HAP-1 (cell line): ENCODE measurements at places on chromosomes 13 and 19.
A peak's percentile ranks its signal among the peaks of the same experiment; 100 is the strongest.

DNA sequence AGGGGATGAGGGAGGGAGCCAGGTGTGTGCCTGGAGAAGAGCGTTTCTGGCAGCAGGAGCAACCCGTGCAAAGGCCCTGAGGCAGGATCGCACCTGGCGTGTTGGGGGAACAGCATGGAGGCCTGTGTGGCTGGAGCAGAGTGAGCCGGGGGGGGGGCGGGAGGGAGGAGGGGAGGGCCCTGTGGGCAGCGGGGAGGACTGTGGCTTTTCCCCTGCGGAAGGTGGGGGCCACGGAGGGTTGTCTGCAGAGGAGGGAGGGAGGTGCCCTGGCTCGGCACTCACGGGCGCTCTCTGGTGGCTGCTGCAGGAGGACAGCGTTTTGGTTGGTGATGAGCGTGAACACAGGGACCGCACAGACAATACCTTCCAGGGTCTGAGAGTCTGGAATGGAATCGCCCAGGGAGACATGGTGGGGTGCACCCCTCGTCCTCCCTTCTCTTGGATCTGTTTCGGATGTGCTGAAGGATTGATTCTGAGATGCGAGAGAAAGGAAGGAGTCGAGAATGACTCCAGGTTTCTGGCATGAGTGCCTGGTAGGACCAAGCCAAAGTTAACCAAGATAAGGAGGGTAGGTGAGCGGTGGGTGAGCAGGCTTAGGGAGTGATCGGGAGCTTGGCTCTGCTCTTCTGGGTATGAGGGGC, 6.5 kb downstream of the RAB11B start:
- DNase-seq: peak; percentile 93

GRCh38 chr19:16579381-16579780, 7.2 kb upstream of the SLC35E1 start:
- no peak for DNase-seq

GRCh38 chr19:2049741-2050348, 1.2 kb downstream of the MKNK2 start:
- DNase-seq: peak; percentile 67

DNA sequence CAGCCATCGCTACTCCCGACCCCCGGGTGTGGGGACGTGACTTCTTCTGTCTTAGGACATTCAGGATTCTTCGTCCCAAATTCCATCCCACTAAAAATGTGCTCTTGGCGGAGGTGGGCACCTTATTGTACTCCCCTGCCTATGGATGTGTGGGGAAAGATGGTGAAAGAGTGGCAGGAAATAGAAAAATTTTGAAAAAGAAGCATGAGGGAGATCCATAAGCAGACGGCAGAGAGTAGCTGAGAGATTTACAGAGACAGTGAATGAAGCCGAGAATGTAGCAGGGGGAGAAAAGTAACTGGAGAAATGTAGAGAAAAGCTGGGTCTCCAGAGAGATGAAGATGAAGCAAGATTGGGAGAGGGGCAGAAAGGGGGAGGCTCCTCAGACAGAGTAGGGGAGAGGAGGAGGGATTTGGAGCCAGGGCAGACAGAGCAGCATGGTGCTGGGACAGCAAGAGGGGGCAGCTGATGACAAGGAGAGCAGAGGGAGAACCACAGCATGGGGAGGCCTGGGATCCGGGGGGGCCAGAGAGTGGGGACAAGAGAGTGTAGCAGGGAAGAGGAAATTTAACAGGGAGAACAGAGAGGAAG, 843 bp downstream of the ZNF610 start:
- no peak for DNase-seq

GRCh38 chr13:42412812-42413483, 141.0 kb downstream of the AKAP11 start:
- no peak for DNase-seq

DNA sequence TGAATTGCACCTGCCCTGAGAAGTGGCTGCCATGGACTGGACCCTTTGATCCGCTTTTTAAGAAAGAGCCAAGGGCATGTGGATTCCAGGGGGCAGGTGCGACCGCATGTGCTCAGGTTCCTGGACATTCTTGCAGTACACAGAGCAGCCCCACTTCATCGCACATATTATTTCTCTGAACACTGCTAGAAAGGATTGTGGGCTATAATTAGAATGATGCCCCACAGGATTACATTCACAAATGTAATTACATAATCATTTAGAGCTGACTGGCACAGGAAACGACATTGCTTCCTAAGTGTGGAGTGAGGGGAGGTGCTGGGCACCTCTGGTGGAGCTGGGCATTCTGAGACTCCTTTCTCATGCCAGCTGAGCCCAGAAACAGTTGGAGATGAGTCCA, 37.5 kb upstream of the VSTM2B start:
- no peak for DNase-seq

- no peak for DNase-seq
Observed at GRCh38 chr13:112111239-112111857, 44.4 kb downstream of the SOX1 start.

GRCh38 chr13:27482983-27483382, 32.6 kb upstream of the MTIF3 start:
- DNase-seq: no peak

DNA sequence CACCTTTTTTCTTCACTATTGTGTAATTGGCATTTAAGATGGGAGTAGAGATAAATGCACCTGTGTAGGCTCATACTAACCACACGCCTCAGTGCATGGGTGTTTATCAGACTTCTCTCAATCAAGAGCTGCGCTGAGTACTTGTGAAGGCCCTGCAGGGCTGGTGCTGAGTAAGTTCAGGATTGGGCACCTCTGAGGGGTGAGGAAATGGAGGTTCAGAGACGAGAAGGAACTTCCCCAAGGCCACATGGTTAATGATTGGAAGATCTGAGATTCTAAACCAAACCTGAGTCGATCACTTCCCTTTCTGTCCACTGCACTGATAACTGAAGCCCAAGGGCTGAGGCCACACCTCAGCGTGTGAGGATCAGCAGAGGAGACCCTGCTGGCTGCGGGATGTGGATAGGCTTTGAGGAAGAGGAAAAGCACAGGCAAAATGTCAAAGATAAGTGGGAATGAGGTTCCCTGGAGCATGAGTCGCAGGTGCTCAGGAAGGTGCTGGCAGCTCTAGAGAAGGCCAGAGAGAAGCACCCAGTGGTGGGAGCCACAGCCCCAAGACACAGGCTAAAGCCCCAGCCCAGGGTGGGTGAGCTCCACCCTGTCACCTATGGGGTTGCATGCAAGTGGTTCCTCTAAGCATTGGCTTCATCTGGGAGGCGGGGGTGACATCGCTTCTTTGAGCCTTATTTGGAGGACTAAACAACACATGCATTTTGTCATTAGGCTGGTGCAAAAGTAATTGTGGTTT, 32.3 kb upstream of the GJB6 start:
- no peak for DNase-seq

- DNase-seq: no peak
Observed at GRCh38 chr19:48757741-48758144, 2.4 kb downstream of the FGF21 start.

- DNase-seq: no peak
Observed at GRCh38 chr13:19182536-19182935, 912 bp upstream of the TUBA3C start.

- no peak for DNase-seq
Observed at GRCh38 chr13:110610955-110611595, 4.3 kb upstream of the NAXD start.

GRCh38 chr13:32087955-32088747, 56.6 kb downstream of the FRY start:
- DNase-seq: no peak

DNA sequence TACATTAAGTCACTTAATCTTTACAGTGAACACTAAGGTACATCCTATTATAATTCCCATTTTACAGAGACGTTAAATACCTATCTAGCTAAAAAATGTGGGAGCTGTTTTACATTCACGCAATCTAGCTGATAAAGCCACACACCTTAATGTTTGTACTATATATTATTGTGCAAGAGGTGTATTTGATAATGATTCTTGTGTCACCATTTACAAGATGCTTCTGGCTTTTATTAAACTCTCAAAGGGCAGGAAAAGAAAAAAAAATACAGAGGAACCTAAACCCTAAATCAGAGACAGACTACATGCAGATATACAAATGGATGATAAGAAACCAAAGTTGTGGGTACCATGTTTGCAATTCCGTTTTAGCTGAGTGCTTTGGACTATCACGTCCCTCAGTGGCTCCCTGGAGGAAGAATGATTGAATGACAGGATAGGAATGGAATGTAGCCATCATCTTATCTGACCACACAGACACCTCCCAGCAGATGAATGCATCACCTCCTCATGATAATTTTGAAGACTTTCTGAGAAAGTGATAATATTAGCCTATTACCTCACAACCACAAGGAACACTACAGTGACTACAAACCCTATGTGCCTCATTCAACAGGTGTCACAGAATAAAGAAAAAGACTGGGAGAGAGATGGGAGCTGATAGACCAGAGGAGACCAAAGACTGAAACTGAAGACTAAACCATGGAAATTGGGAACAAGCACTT, 230.5 kb upstream of the SERP2 start:
- no peak for DNase-seq

- no peak for DNase-seq
Observed at GRCh38 chr13:98960606-98961502, 17.0 kb downstream of the DOCK9 start.

- DNase-seq: peak; percentile 78
Observed at GRCh38 chr19:48490981-48491792, 20.4 kb downstream of the LMTK3 start.

GRCh38 chr13:98305670-98306069, 128.6 kb upstream of the RNF113B start:
- no peak for DNase-seq

- DNase-seq: no peak
Observed at GRCh38 chr19:41978470-41978869, 15.6 kb downstream of the ATP1A3 start.

DNA sequence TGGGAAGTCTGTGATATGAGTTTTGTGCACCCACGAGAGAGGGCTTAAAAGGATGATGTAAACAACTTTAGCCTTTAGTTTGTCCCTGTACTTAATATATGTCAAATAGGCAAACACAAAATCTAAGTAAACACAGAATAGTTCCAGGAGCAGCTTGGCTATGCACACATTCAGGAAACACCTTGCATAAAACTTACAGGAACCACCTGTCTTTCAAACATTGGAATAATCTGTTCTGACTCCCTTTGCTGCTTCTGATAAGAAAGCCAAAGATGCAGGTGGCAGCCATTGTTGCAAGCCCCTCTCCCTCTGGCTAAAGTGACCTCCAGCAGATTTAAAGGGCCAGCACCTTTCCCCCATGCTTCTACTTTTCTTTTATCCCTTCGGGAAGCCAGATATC, 4.7 kb downstream of the EEF1AKMT1 start:
- DNase-seq: no peak

- no peak for DNase-seq
Observed at GRCh38 chr19:29767039-29767735, 44.6 kb upstream of the CCNE1 start.

GRCh38 chr19:34172661-34173192, 423 bp downstream of the LSM14A start:
- DNase-seq: peak; percentile 26

- no peak for DNase-seq
Observed at GRCh38 chr13:91228108-91228507, 119.4 kb upstream of the MIR17HG start.

DNA sequence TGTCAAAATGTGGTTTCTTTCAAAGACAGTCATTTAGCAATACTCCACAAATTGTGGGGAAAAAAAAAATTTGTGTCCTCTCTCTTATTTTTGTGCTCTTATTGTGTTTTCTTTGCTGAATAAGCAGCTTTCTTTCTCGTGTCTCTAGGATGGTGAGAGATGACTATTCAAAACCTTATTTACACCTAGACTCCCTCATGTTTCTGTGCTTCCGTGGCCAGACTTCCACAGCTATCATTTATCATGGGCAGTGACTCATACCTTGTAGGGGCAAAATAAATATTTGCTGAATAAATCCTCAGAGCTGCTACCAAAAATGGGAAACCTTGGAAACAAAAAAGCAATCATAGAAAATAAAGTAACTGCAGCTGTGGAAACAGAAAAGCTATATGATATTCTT, 204.9 kb upstream of the MIR17HG start:
- no peak for DNase-seq

DNA sequence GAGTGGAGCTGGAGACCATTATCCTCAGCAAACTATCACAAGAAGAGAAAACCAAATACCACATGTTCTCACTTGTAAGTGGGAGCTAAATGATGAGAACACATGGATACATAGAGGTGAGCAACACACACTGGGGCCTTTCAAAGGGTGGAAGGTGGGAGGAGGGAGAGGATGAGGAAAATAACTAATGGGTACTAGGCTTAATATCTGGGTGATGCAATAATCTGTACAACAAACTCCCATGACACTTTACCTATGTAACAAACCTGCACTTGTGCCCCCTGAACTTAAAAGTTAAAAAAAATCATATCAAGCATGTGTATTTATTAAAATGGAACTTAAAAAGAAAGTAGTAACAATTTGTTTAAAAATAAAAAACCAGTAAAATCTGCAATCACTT, 5.0 kb downstream of the SIGLEC14 start:
- no peak for DNase-seq

DNA sequence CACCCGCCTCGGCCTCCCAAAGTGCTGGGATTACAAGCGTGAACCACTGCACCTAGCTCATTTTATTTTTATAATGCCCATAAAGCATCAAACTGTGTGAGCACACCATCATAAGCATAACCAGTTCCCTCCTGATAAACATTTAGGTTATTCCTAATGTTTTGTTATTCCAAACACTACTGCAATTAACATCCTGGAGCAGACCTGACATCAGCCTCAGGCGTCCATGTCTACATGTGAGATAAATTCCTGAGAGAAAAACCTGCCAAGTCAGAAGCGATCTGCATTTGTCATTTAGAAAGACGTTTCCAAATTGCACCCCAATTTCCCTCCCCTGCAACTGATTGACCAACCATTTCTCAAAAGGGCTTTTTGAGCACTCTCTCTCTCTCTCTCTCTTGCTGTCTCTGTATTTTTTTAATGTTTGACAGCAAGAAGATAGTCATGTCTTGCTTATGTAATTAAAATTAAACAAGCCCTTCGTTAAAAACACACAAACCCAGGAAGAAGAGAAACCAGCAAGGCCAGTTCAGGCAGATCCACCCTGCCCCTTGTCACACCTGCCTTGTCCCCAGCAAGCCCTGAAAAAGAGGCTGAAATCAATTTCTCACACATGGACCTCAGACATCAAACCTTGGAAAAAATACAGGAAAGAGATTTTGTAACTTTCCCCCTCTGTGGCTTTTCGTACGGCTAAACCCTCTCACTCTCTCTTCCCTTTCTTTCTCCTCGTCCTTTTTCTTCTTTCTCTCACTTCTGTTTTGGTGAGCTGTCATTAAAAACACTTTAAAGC, 9.9 kb downstream of the LYPD3 start:
- DNase-seq: no peak

DNA sequence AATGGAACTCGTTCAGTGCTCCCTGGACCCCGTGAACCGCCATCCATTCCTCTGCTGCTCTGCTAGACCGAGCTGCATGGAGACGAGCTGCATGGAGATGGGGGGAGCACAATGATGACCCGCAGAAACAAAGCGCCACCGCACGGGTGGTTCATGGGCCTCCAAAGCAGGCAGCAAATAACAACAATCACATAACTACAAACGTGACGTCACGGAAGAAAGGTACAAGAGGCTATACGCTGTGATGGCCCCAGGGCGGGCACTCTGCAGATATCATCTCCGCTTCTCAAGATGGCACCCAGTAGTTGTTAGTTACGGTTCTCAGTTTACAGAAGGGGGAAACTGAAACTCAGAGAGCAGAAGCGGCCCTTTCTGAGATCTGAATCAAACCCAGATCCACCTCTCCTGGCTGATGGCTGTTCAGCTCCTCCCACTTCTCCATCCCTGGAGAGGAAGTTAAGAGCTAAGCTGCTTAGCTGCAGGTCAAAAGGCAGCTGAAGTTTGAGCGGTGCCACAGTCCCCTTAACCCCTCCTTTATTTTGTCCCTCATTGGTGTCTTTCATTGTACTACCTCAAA, 1.7 kb downstream of the ATP13A1 start:
- peak; percentile 64 for DNase-seq
